Hair follicular keratinocyte (primary cell): ENCODE measurements at places on chromosomes 1 and 21. TPM values are rescaled to one million over a fixed set of nuclear protein-coding genes. Genes with fewer than 3 reads are reported as not detected.

FCRL5 gene
- total RNA-seq = not detected in 2 replicates

MYOG gene
- total RNA-seq = not detected in 2 replicates

EFHD2 gene
- 132 and 167 TPM in 2 replicates for total RNA-seq

HENMT1 gene
- total RNA-seq = 1.6 and 6.7 TPM in 2 replicates

HMGCS2 gene
- total RNA-seq = not detected in 2 replicates

SPATA21 gene
- not detected in 2 replicates for total RNA-seq

SLAMF9 gene
- total RNA-seq = 2.5 TPM in 1 of 2 replicates, not detected in the other

NLRP3 gene
- total RNA-seq = 2.1 and 7.0 TPM in 2 replicates

SEMA6C gene
- total RNA-seq = 0.47 and 0.84 TPM in 2 replicates
